ENCODE measurements at places on chromosomes 7 and 10.

- DNase-seq: peak; percentile 80
Measured at GRCh38 chr10:100872034-100872791, 40.5 kb upstream of the SLF2 start.

DNA sequence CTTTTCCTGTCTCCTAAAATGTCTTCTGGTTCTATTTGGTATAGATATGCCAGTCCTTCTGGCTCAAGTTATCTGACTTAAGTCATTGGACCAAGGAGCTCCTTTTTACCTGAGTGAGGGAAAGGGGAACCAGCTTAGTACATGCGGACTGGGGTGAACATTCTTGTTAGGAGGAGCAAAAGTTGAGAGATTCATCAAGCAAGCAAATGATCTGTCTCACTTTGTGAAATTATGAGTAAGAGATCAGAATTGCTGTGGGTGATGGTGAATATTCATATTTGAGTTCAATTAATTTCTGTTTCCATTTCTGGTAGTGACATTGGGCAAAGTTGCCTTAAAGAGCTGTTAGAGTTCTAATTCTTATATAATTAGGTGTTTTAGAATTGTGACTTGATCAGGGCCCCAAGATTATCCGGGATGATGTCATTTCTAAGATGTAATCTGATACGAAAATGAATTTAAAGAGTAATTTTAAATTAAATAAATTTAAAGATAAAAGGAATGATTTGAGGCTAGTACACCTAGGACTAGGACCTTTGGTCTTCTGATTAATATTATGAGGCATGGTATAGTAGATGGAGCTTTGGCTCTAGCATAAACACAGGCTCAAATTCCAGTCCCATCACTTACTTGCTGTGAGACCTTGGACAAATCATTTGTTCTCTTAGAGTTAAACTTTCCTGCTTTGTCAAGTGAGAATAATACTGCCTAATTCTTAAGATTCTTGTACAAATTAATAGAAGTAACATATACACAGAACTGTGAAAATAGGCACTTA is 60.4 kb upstream of the STRIP2 start:
- no peak for DNase-seq

- no peak for DNase-seq
Measured at GRCh38 chr10:104077663-104078151, 8.0 kb downstream of the COL17A1 start.

DNA sequence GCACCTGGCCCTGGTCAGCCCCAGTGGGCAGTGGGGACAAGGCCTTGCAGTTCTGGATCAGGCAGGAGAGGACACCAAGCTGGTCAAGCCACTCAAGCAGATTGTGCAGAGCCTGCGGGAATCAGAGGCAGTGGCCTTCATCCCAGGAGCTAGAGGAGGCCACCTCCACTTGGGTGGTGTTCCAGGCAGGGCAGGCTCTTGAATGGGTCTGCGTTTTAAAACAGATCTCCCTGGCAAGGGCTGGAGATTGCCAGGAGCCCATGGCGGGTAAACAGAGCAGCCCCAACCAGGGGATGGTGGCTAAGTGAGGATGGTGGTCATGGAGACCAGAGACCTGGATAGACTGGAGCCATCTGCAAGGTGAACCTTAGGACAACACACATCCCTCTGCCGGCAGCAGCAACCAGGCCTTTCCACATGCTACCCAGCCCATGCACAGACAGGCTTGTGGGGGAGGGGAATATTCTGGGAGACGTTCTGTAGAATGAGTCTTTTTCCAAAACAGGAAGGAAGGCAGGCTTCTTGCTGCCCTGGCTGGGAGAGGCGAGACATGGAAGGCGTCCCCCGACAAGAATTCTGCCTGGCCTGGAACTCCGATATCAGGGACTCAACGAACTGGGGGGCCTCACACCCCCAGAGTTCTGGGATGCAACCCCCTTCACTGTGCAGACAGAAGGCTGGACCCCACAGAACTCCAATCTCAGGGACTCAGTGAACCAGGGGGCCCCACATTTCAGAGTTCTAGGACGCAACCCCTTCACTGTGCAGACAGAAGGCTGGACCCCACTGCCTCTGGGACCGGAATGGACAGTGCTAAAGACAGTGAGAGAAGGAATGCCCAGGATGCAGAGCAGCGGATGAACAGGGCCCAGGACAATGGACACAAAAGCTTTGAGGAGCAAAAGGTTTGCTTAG is 264.8 kb downstream of the PTPRN2 start:
- no peak for DNase-seq

- DNase-seq: no peak
Measured at GRCh38 chr7:7569615-7570014, 2.9 kb downstream of the MIOS start.

DNA sequence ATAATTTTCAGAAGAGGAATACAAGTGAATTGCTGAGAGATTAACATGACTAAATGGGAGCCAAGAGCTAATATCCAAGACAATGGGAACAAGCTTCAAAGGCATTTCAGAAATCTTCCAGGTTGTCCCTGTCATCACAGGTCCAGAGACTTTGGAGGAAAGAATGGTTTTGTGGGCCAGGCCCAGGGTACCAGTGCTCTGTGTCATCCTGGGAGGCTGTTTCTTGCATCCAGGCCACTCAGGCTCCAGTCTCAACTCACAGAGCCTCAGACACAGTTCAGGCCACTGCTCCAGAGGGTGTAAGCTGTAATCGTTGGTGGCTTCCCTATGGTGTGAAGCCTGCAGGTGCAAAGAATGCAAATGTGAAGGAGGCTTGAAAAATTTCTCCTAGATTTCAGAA is 170.4 kb upstream of the NRG3 start:
- DNase-seq: no peak

DNA sequence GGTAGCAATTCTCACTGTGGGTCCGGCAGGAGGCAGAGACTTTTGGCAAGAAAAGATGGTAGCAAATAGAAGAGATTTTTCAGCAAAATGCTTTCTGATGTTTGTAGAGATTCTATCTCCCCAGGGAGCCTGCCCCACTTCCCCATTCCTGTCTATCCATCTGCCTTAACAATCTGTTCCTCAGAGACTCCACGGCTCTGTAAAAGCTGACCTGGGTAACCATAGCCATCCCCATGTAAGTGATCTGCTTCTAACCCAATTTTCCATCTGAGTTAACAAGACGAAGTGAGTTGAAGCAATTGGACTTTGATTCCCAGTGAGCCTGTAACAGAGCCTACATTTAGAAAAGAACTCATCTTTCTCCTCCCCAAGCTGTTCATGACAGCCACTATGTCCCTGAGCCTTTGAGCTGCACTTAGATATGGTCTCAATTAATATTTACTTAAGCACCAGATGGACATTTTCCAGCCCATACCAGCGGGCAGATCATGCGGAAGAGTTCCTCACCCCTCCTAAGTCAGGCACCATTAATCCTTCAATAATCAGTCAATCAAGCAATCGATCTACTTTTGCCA is 896.1 kb downstream of the CCSER2 start:
- DNase-seq: no peak

DNA sequence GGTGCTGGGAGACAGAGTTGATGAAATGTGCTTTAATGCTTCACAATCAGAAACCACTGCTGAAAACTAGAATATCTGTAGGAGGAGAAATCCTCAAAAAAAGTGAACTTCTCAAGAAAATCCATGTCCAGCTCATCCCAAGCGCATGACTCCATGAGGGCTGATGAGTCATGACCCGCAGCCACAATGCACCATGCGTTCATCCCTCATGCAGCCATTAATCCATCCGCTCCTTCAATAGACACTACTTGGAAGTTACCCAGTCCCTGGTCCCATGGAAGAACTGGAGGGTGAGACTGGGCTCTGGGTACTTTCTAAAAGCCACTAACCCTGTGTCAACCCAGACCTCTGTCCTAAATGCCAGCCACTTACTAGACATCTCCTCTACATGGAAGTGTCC is 24.4 kb downstream of the TMEM273 start:
- peak; percentile 28 for DNase-seq

DNA sequence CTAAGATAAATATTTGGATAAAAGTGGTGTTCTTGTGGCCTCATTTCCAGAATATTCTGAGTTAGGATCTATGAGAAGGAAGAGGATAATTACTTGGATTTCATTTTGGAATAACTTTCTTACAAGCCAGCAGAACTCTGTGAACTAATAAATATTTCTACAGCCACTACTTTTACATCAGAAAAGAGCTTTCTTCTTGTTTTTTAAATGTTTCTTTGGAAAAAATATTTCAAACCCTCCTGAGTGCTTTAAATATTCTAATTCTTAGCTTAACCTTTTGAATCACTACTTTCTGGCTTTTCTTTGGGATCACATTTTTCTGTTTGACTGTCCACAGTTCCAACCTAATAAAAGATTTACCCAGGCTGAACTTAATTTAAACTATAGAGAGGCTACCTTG is 279.2 kb upstream of the PHYHIPL start:
- no peak for DNase-seq
